ENCODE measurements at places on chromosomes 11 and 22. TPM values are rescaled to one million over a fixed set of nuclear protein-coding genes. Genes with fewer than 3 reads are reported as not detected.

GLYAT gene
- total RNA-seq = not detected

PISD gene
- total RNA-seq = 40.4 TPM

YPEL1 gene
- total RNA-seq = 18.4 TPM

DNA sequence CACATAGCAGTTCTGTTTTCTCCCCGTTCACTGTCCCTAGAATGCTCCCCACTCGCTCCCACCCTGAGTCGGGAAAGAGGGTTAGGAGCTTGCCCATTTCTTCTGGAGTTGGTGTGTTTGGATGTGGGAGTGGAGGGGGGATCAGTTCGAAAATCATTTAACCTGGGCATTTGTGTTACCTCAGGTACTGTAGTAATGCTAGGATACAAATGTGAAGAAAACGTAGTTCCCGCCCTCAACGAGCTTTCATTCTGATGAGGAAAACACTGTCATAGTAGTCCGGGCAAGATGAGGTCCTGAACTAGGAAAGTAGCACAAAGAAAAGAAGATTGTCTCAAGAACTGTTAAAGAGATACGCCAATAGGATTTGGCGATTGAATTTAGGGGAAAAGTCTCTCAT is 539 bp downstream of the SDHD start:
- DNase-seq = no peak

Measured in mesothelial cell of epicardium (in vitro differentiated cells).